ENCODE measurements at places on chromosomes 7 and 10.
A peak's percentile ranks its signal among the peaks of the same experiment; 100 is the strongest.

- DNase-seq: no peak
Measured at GRCh38 chr7:81503771-81504170, 266.1 kb downstream of the HGF start.

DNA sequence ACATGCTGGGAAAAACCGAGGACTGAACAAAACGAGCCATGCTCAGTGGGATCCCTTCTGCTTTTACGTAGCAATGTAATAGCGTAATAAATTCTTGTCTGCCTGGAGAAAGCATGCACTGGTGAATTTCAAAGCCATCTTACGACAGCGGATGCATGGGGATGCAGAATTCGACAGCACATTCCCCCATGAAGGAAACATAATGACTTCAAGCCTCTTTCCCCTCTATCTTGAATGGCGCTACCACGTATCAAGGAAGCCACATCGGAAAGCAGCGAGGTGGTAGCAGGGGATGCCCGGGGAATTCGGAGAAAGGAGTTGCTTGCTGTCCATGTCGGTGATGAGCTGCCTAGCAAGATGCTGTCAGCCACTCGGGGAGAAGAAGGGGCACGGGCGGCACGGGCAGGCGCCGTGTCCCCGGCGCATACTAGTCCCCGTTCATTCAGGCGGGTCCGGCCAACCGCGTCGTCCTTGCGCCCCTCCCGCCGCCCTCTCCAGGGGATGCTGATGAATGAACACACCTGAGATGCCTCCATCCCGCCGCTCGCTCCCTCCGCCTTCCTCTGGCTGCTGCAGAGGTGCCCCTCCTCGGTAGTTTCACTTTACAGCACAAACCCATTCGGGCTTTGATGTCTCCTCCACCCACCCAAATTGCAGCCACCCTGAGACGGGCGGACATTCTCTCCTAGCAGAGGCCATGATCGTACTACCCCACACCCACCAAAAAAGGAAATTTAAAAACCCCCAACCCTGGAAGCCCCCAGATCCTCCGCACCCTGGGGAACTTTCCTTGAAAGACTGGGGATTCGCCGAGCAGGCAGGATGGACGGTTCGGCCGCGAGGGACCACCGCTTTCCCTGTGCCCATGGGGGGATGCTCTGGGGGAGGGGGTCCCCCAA is 644 bp downstream of the SORBS1 start:
- DNase-seq: peak; percentile 17

DNA sequence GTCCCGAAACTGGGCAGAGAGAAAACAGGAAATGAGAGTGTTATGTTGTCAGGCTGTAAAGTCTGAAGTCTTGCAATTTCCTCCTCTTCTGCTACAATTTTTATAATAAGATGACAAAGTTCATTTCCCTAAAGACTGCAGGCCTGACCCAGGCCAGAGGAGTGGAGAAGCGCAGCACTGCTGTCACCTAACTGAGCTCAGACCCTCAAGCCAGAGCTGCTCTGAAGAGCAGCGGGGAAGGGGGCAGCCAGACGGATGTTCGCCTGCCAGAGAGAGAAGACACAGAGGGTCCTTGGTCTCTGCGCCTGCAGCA is 12.6 kb upstream of the AOAH start:
- DNase-seq: no peak

- no peak for DNase-seq
Measured at GRCh38 chr7:116162254-116162653, 48.1 kb upstream of the TES start.

- DNase-seq: peak; percentile 95
Measured at GRCh38 chr10:4663162-4663992, 162.6 kb upstream of the AKR1E2 start.

Data from A673 (cell line).